ENCODE measurements at places on chromosomes 5 and 9.

DNA sequence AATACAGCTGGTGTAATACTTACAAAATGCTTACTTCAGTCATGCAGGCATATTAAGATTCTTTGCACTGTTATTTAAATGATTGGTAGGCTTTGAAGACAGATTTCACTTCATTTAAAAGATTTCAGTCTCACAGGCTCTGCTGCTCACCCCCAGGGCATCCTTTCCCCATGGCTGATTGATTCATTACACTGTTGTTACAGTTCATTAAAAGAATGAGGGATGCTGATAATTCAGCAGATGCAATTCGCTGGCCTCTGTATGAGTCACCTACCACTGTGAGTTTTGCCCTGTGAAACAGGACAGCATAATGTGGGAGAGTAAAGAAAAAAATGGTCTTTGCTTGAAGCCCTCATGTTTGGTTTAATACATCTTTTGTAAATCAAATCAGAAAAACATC, 246.9 kb downstream of the CYLC2 start:
- no peak for DNase-seq

GRCh38 chr9:132408521-132408920, 1.5 kb upstream of the CFAP77 start:
- DNase-seq = no peak

- no peak for DNase-seq
These were observed 46.7 kb downstream of the ROR2 start for GRCh38 chr9:91903126-91903911.

- no peak for DNase-seq
These were observed 1275.4 kb upstream of the CDH18 start for GRCh38 chr5:21263361-21263760.

- DNase-seq = no peak
These were observed 39.5 kb downstream of the MACROH2A1 start for GRCh38 chr5:135359374-135360165.

- no peak for DNase-seq
These were observed 84.3 kb upstream of the COL5A1 start for GRCh38 chr9:134557331-134557730.

DNA sequence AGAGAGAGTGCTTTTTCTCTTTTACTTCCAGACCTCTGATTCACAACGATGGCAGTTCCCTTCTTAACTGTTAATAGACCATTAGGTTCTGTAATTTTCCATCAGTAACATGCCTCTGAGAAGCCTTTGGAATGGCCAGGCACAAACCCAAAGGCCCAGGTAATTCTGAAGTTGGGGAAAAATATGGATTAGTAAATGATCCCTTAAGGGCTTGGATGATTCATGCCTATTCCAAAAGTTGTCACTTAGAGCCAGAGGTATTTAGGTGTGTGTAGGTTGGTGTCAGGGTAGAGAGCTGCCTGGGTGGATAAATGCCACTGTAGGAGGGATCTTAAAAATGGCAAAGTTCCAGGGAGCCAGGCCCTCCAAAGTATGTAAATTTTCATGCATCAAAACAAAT, 228.8 kb downstream of the PLK2 start:
- no peak for DNase-seq

DNA sequence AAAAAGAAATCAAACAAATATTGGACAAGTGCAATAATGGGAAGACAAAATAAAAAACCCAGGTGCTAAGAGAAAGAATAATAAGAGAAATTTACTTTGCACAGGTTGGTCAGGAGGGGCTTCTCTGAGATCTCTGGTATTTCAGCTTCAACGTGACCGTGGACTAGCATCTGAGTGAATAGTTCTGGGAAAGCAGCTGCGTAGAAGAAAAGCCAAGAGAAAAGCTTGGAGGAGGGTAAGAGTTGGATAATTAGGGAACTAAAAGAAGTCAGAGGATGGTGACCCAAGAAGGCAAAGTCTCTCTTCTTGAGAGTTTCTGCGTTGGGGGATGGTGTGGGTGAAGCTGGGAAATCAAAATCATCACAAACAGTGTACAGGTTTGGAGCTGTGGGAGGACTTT, 41.6 kb downstream of the YIPF5 start:
- DNase-seq = no peak

GRCh38 chr9:8206720-8207119, 407.1 kb upstream of the DMAC1 start:
- DNase-seq = no peak

DNA sequence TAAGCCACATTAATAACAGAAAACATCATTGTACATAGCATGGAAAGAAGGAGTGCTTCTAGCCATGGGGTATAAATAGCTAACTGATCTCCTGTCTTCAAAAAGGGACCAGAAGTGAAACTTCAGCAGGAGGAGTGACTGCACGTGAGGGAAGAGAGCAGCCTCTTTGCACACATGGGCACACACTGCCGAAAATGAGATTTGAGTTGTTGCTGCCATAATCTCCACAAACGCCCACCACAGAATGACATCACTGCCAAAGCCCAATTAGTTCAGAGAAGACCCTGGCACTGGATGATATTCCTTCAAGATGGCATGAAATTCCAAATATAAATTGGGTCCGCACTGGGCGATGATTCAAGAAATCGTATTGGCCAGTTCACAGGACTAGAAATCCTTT, 238.9 kb upstream of the NR4A3 start:
- no peak for DNase-seq

DNA sequence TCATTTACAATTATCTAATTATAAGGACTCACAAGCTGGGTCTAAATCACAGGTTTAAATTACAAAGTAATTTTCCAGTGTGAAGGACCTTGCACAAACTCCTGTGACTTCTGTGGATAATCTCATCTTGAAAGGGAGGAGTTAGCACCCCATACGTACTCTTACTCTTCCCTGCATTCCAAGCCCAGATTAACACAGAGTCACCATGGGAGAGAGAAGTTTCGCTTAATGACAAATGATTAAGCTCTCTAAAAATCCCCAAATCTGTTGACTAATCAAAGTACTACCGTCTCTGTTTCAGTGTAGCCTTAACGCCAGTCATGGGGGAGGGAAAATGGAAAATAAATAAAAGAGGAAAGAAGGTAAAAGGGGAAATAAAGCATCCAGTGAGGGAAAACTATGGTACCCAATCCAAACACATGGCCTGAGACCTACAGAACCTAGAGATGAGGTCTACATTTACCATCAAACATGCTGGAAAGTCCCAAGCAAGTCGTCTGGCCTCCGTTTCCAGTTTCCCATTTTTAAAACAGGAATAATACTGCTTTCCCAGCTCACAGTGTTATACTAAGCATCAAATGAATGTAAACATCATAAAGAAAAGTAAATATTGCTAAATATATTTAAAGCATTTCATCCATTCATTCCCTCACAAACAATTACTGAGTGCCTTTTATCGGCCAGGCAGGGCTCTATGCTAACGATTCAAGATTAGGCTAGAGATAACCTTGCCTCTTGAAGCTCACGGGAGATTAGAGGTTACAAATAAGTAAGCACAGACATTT, 63.2 kb downstream of the PCA3 start:
- no peak for DNase-seq

GRCh38 chr5:169970911-169971765, 9.2 kb downstream of the INSYN2B start:
- DNase-seq = no peak

- DNase-seq = no peak
These were observed 67.5 kb downstream of the MCTP1 start for GRCh38 chr5:95217351-95217750.

DNA sequence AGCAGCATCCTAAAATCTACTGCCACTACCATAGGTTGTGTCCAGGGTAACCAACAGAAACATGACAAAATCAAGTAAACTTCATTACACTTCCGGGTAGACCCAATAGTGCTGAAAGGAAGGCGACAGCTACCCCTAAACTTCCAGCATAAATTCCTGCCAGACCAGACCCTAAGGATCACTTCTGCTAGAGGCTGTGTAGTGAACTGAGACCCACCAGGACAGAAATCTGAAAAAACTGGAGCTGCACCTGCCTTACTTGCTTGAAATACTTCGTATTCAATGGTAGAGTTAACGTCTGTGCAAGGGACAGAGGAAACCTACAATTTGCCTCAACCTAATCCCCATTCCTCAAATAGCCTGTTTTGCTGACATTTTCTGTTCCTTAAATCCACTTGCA, 1.0 kb upstream of the SECISBP2 start:
- DNase-seq = no peak

- no peak for DNase-seq
These were observed 218.1 kb downstream of the TRIM32 start for GRCh38 chr9:116905171-116905588.

DNA sequence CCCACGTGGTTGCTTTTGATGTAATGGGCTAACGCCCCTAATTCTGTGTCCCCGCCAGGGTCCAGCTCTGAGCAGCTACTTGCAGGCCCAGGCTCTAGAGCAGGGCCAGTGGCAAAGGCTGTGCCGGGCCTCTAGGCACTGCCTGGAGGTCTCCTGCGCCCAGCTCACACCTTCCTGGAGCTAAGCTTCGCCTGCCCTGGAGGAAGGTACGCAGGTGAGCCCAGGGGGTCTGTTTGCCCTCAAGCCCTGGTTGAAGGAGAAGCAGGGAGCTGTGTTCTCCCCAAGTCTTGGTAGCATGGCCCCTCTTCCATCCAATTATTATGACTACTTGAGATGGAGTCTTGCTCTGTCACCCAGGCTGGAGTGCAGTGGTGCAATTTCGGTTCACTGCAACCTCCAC, 5.2 kb upstream of the LMX1B start:
- no peak for DNase-seq

DNA sequence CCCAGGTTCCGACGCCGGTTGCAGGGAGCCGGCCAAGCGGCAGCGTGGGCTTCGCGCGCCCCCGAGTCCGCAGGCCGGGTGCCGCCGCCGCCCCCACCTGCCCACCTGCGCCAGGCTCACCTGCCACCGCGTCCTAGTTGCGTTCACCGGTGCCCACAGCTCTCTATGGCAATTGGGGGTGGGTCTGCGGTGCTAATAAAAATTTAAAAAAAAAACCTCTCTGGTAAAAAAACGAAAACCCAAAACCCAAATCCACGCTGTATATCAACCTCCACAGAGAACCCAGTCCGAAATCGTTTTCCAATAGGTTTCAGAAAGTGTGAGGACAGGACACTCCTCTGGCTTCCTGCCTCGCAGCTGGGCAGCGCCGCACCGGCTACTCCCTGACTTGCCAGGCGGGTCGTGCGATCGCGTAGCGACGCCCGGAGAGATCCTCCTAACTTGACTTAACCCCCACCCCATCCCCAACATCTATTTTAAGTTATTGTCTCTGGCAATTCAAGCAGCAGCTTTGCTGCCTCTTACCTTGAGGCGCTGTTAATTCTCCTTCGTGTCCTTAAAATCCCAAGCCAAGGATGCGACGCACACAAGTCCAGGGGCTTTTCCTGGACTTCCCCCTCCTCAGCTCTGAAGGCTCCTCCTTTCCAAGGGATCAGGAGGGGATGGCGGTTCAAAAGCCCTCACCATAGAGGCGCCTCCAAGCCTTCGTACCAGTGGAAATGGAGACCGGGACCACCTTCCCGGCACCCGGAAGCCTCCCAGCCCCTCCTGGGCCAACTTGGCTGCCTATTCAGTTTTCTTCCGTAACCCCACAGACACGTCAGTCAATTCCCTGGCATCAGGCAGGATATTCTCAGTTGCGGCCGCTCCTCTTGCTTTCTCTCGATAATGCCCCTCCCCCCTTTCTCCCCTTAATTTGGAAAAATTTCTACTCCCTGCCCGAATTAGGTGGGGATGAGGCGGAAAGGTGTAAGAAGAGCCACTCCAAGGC, 1639.4 kb upstream of the C9orf72 start:
- DNase-seq = no peak

DNA sequence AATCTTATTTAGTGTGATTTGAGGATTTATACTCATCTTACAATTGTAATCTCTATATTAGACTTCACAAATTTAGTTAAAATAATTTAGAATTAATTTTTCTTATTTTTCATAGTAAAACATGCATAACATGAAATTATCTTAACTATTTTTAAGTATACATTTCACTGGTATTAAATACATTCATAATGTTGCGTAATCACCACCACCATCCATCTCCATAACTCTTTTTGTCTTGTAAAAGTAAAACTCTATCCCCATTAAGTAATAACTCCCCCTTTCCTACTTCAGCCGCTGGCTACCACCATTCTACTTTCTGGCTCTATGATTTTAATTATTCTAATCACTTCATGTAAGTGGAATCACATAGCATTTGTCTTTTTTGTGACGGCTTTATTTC, 193.4 kb downstream of the SH3GL2 start:
- DNase-seq = no peak

DNA sequence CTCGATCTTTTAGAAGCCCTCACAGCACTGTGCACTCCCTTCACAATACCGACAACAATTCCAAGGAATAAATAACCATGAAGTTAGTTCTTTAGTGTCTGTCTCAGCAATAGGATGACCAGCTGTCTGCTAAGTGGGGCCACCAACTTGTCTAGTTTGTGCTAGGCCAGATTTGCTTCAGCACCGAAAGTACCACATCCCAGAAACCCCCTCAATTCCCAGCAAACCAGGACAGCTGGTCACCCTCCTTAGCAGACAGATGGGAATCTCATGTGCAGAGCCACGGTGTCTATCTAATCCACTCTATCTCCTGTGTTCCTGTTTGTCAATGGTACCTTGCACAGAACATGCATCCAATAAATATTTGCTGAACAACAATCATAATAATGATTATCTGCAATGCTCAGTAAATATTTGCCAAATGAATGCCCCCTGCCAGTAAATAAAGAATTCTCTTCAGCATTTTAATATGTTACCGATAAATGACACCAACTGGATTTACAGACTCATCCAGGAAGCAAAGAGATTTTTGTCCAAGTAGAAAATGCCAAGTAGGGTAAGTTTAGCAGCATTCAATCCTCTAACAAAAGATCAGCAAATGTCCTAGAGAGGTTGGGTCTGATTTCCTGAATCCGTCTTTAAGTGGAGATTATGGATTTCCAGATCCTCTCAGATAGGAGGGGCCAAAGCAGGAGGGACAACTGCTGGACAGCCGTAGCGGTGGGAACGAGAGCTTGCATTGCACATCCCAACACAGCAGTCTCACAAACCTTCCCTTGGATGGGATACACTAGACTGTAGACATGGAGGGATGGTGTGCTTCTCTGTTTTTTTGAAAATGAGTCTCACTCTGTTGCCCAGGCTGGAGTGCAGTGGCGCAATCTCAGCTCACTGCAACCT, 51.9 kb upstream of the ANKRD33B start:
- no peak for DNase-seq

- DNase-seq = no peak
These were observed at the start of gene ESM1 for GRCh38 chr5:54985301-54986268. Gene ESM1, minus strand, starts transcription at chr5:54985593. Its CDS starts 76 bp downstream, at chr5:54985517.

- DNase-seq = no peak
These were observed 1.1 kb downstream of the UBTD2 start for GRCh38 chr5:172282272-172283019.

DNA sequence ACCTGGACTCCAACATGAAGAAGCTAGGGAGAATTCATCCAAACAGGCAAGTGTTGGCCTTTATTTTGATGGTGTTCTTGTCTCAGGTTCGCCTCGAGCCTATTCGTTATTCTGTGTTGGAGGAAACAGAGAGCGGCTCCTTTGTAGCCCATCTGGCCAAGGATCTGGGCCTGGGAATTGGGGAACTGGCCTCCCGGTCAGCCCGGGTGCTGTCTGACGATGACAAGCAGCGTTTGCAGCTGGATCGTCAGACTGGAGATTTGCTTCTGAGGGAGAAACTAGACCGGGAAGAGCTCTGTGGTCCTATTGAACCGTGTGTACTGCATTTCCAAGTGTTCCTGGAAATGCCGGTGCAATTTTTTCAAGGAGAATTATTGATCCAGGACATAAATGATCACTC, 367 bp downstream of the PCDHB4 start:
- DNase-seq = no peak
